ENCODE measurements at places on chromosomes 4 and X. TPM values are rescaled to one million over a fixed set of nuclear protein-coding genes. Genes with fewer than 3 reads are reported as not detected.

GRCh38 chr4:165151734-165152133 lies 39.1 kb upstream of the TMEM192 start:
- peak; percentile 20 for DNase-seq

GRCh38 chrX:150228431-150228830 lies 134.7 kb upstream of the MAMLD1 start:
- DNase-seq, result no peak

DNA sequence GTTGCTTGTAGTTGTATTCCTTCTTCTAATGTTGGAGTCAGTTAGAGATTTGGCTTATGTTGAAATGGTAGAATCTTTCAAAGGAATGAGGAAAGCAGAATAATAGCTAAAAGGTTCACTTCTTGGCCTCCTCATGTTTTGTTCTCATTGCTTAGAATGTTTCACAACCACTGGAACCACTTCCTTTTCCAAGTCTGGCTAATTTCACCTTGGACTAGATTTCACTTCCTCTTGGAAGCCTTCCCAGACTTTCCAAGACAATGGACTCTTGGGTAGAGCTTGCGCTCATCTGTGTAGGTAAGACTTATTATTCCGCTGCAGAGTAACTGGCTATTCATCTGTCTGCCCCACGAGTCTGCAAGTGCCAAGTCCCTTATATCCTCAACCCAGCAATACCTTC lies 8.3 kb downstream of the SPATA18 start:
- peak; percentile 45 for DNase-seq

DNA sequence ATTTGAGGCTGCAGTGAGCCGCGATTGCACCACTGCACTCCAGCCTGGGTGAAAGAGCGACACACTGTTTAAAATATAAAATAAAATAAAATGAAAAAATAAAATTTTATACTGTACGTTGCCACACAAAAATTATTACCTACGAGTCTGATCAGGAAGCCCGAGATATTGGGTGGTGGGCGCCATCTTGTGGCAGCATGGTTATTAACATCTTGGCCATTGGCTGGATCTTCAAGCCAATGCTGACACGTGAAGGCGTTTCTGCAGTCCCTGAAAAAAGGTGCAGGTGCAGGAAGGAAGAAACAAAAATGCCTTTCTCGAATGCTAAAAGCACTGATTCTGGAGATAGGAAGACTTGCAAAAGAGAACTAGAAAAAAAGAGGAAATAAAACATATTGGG lies 4.9 kb upstream of the TLR8 start:
- peak; percentile 49 for DNase-seq

GRCh38 chrX:120365968-120366367 lies 4.1 kb downstream of the ATP1B4 start:
- no peak for DNase-seq

TDO2 gene
- total RNA-seq, result not detected

CXCL8 gene
- 20.0 TPM for total RNA-seq

PSAPL1 gene
- not detected for total RNA-seq

TNIP3 gene
- 1.4 TPM for total RNA-seq
